Amygdala (tissue), 56 donors: ENCODE measurements at places on chromosomes 7 and 10.

DNA sequence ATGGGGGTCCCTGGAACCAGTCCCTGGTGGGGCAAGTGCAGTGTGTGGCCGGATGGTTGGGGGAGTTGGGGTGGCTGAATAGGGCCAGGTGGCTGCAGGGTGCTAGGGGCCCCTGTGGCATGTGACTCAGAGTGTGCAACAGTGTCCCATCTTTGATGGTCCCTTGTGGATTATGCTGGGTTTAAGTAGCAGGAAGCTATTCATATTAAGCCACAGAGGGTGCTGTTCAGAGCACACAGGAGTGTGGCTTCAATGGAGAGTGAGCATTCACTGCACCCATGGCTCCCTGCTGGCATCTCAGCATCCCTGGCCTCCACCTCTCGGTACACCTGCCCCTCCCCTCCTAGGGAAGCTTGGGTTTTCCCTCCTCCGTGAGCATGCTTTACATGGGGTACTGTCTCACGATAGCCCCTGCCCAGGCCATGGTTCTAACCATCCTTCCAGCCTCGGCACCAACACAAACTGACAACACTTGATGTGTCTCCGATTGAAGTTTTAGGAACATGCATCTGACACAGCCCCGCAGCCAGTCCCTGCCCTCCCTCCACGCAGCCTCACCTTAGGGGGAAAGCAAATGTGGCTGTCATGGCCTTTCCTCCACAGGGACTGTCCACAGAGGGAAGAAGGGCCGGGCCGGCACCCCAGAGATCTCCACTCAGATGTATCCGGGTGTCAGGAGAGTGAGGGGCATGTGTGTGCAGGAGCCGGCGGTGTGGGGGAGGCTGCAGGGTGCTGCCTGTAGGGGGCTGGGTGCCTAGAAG is 30.4 kb upstream of the PPIF start:
- DNase-seq = no peak

DNA sequence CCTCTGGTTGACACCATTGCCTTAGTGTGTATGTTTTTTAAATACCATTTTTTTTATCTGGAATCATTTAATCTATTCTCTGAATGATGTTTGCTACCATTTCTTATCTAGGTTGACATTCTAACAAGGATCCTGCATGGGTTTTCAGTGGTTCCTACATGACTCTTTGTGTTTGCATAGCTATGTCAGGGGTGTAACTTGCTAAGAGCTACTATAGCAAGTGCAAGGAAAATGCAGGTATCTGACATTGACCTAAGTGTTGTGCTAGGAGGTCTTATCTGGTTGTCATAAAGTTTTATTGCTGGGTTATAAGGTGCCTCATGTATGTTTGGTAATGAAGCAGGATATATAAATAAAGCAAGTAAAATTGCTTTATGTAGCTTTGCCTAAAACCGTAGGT is 183.2 kb downstream of the PLXDC2 start:
- DNase-seq = no peak

- DNase-seq = no peak
Observed at GRCh38 chr10:7189909-7190308, 220.9 kb downstream of the SFMBT2 start.

GRCh38 chr10:28661035-28661434 is 16.3 kb upstream of the BAMBI start:
- no peak for DNase-seq

DNA sequence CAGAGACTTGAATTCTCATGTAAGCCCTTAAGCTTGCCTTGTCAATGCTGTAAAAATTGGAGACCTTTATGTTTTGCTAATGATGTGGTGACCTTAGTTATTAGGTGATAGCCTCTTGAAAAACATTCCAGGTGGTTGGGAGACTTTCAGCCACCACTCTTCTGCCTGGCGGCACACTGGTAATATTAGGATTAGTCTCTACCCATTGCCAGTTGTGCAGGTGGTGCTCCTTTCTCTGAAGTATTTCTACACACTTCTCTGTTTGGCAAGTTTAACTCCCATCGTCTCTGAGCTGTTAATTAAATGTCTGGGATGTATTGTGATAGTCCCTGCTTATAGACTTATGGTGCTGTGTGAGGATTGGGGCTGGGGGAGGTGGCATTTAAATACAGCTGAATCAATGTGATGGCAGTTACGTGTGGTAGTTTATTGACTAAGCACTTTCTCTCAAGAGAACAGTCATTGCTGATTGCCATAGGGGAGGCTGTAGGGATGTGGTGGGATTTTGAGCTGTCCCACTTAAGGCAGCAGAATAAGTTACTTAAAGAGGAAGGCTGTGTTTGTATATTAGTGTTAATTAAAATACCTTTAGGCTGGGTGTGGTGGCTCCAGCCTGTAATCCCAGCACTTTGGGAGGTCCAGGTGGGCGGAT is 61.7 kb downstream of the DAGLB start:
- no peak for DNase-seq

DNA sequence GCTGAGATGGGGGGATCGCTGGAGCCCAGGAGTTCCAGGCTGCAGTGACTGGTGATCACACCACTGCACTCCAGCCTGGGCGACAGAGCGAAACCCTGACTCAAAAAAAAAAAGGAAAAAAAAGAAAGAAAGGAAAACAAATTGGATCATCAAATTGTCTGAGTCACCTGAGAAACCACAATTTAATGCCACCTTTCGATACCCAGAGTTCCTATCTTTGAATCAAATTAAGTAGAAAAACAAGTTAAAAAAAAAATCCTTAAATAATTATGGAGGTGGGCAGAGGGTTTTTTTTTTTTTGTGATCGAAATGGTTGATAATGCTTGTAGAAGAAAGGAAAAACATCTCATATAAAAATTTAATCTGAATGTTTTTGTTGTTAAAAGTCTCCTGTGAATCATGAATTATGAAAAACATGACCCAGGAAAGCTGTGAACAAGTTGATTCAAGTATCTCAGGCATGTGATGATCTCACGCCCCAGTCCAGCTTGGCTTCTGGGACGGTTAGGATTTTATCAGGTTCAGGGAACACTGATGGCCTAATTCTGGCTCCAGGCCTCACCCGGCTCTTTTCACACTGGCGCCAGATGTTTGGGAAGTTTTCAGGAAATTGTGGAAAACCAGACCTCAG is 25.3 kb upstream of the CUX1 start:
- DNase-seq = no peak

DNA sequence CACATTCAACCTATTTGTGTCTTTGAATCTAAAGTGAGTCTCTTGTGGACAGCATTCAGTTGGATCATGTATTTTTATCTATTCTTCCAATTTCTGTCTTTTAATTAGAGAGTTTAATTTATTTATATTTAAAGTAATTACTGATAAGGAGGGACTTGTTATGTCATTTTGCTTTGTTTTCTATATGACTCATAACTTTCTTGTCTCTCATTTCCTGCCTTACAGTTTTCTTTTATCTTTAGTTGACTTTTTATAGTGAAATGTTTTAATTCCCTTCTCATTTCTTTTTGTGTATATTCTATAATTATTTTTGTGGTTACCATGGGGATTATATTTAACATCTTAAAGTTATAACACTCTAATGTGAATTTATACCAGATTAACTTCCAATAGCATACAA is 7.3 kb upstream of the ZNF518A start:
- DNase-seq = no peak

DNA sequence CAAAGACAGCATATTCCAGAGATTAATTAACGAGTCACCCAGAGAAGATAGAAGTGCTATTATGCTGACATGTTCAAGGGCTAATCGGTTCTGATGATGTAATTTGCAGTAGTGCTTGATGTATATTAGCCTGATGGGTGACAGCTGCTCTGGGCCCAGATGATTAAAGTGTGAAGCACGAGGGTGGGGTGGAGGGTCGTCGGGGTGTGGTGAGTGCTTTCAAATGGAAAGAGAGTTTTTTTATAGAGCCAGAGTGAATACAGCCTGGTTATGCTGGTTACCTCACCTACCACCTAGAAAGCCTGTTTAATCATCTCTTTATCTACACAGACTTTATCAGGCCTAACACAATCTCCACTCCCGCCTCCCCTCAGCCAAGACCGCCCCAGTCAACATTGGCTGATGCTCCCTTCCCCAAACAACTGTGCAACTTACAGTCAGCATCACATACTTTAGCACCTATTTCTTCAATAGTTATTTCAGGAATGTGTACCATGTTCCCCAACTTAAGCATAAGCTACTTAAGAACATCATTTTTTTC is 11.5 kb upstream of the STN1 start:
- no peak for DNase-seq
